ENCODE measurements at places on chromosomes 11 and 22.

GRCh38 chr11:61132646-61133045, 28.6 kb downstream of the VPS37C start:
- DNase-seq, result no peak

GRCh38 chr11:78659326-78660270, 84.9 kb upstream of the NARS2 start:
- DNase-seq, result no peak

GRCh38 chr11:128222245-128222884, 365.0 kb downstream of the ETS1 start:
- DNase-seq, result no peak

GRCh38 chr11:117841551-117842031, 17.0 kb upstream of the FXYD2 start:
- DNase-seq, result no peak

- DNase-seq, result no peak
Measured at GRCh38 chr11:17004486-17005148, 9.6 kb downstream of the PLEKHA7 start.

GRCh38 chr11:47442514-47442913, 6.4 kb downstream of the RAPSN start:
- no peak for DNase-seq

GRCh38 chr11:46072172-46072964, 48.9 kb downstream of the PHF21A start:
- DNase-seq, result no peak
